Central memory CD4-positive, alpha-beta T cell (primary cell): ENCODE measurements at places on chromosomes 4 and X.

DNA sequence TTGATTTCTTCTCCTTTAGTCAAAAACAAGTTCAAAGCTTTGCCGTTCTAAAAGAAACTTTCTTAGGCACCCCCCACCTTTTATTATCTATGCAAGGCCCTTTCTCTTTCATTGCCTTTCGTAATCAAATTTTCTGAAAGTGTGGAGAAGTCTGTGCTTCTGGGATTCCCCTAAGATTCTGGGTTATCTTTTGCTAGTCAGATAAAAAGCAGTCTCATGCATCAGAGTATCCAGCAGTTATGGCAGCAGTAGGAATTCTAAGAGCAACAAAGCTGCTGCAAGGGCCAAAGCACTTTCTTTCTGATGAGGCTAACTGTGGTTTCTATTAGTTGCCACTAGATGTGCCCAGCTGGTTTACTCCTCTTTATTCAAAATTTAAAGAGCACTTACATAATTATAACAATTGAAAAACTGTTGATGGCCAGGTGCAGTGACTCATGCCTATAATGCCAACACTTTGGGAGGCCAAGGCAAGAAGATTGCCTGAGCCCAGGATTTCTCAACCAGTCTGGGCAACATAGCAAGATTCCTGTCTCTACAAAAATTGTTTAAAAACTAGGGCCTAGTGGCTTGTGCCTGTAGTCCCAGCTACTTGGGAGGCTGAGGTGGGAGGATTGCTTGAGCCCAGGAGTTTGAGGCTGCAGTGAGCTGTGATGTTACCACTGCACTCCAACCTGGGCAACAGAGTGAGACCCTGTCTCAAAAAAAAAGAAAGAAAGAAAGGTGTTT is 296.2 kb downstream of the PAPSS1 start:
- DNase-seq, result no peak

- no peak for DNase-seq
These were observed 64.3 kb upstream of the NR0B1 start for GRCh38 chrX:30373479-30373878.

DNA sequence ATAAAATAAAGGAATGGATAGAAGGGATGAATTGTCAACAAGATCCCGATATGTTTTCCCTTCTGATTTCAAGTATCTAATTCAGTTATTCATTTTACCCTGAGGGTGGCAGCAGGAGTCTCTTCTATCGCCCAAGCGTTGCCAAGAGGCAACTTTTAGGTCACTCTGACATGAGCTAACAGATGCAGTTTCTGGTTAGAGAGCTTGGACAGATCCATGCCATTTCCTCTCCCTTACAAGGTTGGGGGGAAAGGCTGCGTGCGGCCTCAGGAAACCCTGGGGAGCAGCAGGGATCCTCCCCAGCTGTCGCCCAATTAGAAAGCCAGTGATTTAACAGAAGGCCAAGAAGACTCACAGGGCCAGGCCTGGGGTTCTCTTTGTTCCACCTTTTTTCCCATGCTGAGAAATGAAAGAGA is 35.3 kb upstream of the WAS start:
- peak; percentile 38 for DNase-seq

DNA sequence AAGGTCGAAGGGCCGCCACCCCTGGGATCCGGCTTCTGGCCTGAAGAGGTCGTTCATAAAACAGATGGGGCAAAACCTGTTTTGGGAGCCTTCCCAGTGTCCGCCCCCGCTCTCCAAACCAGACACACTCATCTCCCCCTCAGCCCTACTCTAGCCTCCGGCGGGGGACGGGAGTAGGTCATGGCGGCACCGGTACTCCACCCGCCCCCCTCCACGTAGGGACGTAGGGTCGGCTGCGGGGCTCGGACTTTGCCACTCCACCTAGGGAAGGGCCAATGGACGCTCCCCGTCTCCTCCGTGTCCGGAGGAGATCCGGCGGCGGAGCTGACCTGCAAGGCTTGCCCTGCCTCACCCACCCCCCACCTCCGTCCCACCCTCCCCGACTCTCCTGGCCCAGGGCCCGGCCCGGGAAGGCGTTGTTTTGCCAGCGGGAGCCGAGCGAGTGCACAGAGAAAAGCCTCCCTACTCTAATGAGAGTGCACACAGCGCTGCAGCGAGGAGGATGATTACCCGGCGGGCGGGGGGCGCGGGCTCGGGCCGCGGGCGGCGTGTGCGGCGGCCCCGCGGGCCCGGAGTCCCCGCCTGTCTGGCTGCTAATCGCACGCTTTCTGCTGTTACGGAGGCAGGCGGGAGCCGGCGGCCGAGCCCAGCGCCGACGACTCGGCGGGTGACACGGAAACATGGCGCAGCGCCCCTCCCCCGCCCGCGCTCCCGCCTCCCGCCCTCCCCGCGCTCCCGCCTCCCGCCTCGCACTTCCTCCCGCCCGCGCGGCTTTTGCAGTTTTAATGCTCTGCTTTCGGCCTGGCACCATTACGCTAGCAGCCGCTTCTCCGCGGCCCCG is 8.3 kb upstream of the BCOR start:
- DNase-seq, result peak; percentile 59
